Suppressor macrophage treated with lipopolysaccharide for 1 hour (primary cell): ENCODE measurements at places on chromosomes 4 and X.

- peak; percentile 6 for DNase-seq
Observed at GRCh38 chr4:5660185-5660584, 48.2 kb downstream of the EVC2 start.

GRCh38 chr4:158374318-158374717 is 147.4 kb upstream of the RXFP1 start:
- DNase-seq = no peak

- peak; percentile 69 for DNase-seq
Observed at GRCh38 chr4:6916587-6917460, 7.2 kb downstream of the TBC1D14 start.

DNA sequence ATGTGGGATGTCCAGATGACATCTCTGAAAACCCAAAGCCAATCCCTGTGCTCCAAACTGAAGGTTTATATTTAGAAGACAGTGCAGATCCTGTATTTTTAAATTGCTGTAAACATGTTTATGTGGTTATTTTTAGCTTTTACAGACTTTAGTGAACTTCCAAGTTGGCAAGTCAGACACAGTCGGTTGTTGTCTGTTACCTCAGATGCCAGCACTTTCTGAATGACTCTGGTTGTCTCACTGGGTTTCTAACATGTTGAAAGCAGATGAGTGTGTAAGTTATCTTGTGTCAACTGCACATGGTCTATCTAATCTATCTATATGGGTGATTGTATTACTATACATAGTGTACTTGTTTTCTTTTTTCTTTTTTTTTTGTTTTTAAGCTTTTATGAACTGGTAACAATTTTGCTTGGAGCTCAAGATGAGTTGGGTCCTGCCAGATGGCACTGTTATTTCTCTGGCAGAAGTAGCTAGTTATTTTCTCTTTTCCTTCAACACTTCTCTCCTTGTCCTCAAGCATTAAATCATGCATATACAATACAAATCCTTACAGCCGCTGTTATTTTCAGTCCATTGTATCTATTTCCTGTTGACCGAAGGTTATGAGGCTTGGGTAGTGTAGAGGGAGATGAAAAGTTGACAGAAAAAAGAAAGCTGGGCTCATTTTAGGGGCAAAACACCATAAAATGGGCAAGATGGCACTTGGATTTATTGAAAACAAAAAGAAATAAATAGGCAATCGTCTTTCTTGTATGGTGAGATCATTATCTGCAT is 66.3 kb downstream of the GAB1 start:
- DNase-seq = no peak

- peak; percentile 50 for DNase-seq
Observed at GRCh38 chr4:184310881-184311709, 93.4 kb upstream of the ENPP6 start.

DNA sequence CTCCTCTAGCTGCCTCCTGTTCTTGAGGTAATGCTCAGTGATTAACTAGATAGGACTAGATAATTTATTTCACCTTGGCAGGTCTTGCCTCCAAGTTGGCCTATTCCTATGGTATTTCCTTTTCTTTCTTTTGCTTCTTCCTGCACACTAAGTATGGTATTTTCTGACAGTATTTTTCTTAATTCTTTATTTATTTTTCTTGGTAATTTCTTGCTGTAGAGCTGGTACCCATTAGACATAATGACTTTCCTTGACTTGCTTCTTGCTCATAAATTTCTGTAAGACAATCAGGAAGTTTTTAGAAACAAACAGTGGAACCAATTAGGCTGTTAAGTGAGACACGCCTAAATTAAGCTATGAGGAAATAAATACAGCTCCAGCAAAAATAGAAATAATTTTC is 9.5 kb downstream of the RAB9A start:
- DNase-seq = no peak

- DNase-seq = no peak
Observed at GRCh38 chrX:154046031-154046781, 26.5 kb upstream of the IRAK1 start.

DNA sequence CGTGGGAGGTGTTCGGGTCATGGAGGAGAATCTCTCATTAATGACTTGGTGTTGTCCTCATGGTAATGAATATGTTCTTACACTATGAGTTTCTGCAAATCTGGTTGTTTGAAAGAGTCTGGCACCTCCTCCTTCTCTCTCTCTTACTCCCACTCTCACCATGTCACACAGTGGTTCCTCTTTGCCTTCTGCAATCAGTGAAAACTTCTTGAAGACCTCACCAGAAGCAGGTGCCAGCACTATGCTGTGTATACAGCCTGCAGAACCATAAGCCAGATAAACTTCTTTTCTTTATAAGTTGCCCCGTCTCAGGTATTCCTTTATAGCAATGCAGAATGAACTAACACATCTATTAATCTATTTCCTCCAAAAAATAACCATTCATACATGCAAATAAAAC is 275.0 kb downstream of the ANTXR2 start:
- DNase-seq = peak; percentile 6

DNA sequence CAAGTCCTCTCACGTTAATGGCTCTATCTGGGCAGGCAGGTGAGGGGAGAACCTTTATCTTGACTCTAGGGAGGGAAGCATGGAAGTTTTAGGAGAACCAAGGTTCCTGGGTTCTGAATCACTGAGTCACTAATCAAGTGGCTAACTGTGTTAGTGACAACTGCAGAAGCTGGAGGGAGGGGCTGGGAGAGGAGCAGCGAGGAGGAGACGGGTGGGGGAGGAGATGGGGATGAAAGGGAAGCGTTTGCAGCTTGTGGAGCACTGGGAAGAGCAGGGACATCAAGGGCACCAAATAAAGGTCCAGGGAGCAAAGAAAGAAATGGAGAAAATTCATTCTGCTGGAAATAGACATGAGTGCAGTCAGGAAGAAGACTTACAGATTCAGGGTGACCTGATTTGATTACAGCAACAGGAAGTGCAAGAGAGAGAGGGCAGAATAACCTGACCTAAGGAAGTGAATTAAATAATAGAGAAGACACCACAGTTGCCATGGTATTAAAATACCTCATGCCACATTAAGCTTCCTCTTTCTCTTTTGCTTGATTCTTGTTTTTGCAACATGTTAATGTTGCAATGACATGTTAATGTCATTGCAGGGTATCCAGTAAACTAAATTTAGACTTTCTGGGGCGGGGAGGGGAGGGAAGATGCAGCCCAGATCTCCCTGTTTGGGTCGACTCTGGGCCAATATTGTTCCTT is 4.5 kb upstream of the SETD7 start:
- peak; percentile 88 for DNase-seq

- no peak for DNase-seq
Observed at GRCh38 chr4:182738283-182739047, 178.7 kb downstream of the DCTD start.

DNA sequence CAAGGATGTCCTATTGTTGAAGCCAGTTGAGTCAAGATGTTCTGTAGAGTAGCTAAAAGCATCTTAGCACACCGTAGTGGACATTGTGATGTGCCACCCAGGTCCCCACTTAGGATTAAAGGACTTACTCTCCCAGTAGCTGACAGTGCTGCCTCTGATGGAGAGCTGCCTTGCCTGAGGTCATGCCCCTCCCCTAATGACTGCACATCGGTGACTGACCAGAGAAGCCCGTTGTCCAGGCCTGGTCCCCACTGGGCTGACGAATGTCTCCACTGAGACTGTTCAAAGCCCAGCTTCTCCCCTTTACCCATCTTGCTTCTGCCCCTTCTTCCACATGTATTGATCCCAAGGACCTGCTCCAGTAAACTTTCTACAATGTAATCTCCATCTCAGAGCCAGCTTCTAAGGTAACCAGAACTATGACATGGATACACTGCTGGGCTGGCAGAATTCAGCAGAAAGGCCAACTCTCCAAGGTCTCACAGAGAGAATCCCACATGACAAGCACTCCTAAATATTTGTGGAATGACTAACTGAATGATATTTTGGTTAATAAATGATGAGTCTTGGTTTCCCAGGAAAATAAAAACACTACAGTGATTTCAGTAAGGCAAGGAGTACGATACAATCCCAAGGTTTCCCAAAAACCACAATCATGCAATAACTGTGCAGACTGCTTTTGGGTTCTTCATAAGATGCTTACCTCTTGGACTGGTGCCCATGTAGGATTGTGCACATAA is 82.4 kb upstream of the TMEM150C start:
- no peak for DNase-seq

DNA sequence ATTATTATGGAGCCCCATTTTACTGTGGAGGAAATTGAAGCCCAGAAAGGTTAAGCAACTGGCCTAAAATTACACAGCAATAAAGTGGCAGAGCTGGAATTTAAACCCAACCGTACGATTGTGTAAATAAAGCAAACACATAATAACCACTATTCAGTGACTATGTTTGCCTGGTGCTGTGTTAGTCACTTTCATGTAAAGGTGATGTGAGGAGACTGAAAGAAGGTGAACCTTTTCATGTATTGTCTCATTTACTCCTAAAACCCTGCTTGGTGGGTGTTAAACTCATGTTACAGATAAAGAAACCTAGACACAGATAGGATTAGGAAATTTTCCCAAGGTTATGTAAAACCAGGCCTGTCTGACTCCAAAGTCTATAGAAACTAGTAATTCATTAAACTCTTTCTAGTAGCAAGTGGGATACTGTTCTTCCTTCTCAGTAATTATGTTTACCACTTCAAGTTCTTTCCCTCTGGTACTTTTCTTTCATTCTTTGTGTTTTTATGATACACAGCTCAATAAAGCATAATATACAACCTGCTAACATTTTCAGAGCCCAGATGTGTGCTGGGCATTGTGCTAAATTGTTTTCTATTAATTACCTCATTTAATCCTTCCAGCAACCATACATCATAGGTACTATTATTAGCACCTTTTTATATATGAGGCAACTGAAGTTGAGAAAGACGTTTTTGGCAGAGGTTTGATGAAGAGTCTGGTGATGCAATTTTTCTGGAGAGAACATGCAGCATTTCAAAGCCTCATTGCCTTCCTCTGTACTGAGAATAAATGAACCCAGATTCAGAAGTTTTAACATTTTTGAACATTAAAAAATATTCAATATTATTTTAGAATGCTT is 202.7 kb downstream of the SPRY1 start:
- DNase-seq = no peak

DNA sequence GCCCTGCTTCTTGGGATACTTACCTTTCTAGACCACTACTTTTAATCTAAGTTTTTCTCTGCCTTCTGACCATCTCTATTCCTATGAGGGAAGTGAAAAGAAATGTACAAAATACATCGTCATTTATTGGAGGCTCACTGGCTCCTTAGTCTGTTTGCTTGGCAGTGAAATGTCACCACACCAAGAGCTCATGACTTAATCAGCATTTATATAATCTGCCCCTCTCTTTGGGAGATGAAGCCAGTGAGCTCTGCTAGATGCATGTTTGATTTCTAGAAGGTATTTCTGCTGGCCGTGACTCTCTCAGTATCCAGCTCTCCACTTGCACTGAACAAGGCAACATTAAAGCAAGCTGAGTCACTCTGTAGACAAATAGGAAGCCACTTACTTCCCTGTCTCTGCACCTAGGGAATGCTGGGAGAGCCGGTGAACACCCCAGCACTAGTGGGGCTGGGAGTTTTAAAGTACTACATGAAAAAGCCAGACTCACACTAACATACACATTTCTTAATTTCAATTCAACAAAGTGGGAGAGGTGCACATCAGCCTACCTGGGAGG is 79.1 kb downstream of the MID1IP1 start:
- DNase-seq = peak; percentile 54

DNA sequence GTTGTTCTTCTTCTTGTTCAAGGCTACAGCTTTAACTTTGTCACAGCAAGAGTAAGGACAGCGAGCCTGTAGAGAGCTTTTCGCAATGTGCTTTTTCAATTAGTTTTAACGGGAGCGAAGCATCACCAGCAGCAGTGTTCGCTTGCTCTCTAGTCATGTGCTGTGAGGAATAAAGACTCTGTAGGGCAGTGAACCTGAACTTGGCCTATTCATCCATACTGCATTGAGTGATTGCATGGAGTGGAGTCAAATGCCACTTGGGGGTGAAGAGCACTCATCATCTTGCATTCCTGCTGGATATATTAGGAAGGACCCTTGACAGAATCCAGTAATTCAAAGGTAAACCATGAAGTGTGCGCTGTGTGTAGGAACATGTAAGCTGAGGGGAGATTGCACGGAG is 240.0 kb downstream of the FRMPD4 start:
- no peak for DNase-seq

DNA sequence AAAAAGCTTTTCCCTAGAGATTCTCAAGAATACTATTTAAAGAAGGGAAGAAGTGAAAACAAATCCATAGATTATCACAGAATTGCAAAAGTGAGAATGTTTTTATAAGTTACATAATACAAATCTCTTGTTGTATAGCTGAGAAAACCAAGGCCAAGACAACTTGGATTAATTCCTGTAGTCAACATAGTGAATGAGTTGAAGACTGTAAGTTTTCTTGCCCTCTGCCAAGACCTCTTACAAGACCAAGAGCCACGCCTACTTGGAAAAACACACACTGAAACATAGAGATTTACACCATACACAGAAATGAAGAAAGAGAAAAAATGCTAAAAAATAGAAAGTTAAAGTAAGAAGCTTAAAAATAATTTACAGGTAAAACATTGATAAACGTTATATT is 2024.0 kb downstream of the PCDH7 start:
- DNase-seq = no peak

DNA sequence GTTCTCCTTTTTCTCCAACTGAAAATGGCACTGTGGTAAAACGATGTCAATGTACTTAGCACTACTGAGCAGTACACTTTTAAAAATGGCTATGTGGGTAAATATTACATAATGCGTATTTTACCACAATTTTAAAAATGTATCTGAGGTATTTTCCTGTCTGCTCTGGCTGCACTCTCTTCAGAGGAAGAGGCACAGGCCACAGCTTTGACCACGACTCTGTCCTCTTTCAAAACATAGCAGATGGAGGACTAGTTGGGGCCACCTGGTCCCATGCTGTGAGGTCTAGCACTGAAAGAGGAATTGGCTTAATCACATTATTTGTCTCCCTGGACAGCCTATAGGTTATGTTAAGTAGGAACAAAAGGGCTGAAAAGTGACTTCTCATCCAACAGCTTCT is 5.2 kb downstream of the KCNE5 start:
- no peak for DNase-seq

GRCh38 chrX:43964936-43965335 is 8.3 kb downstream of the NDP start:
- DNase-seq = no peak

- peak; percentile 63 for DNase-seq
Observed at GRCh38 chrX:45762699-45763647, 562.3 kb upstream of the DIPK2B start.

DNA sequence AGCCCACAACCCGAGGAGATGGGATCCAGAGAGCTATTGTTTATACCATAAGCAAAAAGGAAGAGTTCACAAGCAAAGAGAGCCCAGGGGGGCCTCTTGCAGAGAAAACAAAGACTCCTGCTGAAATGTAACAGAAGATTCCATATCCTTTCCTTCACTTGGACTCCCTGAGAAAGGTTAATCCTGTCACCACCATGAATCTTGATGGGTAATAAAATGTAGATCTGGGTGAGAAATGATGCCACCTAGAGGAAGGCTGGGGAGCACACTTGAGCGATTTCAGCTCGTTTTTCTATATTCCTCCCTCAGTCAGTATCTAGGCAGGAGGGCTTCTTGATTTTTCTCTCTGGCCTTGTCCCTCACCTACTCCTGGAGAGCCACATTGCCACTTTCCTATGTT is 10.2 kb upstream of the KCNE5 start:
- peak; percentile 34 for DNase-seq

GRCh38 chr4:73735231-73735630 is 5.1 kb upstream of the CXCL8 start:
- peak; percentile 98 for DNase-seq
